Hematopoietic multipotent progenitor cell treated with erythropoietin and hydrocortisone succinate and interleukin-3 and kit ligand, for 8 days (in vitro differentiated cells): ENCODE measurements at places on chromosomes 1 and 21.

GRCh38 chr1:165290148-165290547, 66.4 kb downstream of the LMX1A start:
- DNase-seq: peak; percentile 8

DNA sequence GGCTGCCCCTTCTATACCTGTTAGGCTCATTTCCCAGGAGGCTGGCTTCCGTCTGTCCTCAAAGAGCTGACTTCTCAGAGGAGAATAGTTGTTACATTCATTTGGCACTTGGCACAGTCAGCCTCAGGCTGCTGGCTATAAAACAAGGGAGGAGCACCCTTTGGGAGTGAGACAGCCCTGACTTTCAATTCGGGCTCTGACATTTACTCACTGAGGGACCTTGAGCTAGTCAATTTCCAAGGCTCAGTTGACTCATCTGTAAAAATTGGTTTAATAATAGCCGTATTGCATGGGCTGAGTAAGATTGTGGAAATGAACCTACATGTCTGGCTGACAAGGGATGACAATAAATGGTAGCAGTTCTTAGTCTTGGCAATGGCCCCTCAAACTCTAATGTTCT, 13.7 kb downstream of the ALX3 start:
- DNase-seq: no peak

GRCh38 chr21:42829417-42829816, 49.9 kb downstream of the WDR4 start:
- DNase-seq: no peak

DNA sequence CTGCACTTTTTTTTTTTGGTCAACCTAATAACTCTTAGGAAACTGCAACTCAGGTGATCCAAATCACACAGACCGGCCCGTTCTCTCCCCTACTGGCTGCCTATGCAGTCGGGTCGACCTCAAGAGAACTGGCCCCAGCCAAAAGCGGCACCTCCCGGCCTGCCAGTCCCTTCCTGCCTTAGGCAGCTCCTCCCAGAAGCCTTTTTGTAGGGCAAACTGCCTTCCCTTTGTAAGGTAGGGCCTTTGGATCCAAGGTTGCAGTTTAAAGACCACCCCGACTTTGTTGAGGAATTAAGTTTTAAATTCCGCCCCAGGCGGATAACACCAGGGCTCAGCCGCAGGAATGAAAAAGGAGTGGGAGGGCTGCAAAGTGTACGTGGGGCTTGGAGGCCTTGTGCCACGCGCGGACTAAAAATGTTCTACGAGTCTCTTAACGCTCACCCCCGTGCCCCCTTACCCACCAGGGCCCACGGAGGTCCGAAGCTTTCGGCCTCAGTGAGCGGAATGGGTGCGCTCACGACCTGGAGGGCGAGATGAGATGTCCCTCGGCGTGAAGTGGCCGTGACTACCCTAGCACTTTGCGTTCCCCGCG, 642 bp upstream of the ST3GAL3 start:
- peak; percentile 68 for DNase-seq

- DNase-seq: no peak
Measured at GRCh38 chr1:215022204-215022603, 60.3 kb upstream of the KCNK2 start.

DNA sequence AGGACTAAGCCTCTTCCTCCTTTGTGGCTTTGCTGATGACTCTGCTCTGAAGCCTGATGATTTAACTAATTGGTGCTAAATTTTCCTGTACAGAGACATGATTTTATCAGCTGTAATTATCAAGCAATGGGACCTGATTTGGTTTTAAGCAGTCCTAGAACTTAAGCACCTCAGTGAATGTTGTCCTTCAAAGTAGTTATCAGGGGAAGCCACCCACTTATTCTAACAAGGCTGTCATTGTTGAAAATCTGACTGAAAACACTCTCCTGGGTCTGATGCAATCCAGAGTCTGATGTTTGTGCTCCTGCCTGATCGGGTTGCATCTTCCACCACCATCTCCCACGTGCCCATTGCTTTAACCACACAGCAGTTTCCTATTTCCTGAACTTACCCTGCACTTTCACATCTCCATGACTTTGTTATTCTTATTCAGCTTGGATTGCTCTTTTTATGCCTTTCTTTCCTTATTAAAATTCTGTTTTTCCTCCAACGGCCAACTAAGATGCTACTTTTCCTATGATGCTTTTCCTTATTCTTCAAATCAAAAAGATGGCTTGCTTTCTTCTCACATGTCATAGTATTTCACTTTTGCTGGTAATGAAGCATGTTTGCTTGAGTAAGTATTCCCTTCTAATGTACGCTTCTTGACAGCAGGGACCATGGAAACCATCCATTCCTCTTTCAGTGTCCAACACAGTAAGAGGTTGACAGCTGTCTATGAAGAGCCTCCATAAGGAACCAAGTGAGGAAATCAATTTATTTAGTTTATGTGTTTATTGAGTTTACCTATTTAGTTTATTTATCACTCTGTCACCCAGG, 55.0 kb downstream of the S1PR1 start:
- DNase-seq: peak; percentile 27

DNA sequence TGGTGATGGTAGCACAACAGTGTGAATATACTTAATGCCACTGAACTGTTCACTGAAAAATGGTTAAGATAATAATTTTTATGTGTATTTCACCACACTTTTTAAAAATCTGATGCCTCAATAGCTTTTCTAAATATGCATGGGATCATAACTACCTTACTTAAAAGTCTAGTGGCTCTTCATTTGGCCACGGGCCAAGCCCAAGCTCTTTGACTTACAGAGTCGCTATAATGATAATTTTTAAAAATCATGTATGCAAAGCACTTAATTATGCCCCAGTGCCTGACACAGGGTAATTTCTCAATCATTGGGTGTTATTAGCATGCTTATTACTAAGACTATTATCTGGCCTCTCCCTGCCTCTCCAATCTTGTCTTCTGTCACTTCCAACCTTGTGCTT, 7.6 kb upstream of the CNN3 start:
- DNase-seq: no peak

DNA sequence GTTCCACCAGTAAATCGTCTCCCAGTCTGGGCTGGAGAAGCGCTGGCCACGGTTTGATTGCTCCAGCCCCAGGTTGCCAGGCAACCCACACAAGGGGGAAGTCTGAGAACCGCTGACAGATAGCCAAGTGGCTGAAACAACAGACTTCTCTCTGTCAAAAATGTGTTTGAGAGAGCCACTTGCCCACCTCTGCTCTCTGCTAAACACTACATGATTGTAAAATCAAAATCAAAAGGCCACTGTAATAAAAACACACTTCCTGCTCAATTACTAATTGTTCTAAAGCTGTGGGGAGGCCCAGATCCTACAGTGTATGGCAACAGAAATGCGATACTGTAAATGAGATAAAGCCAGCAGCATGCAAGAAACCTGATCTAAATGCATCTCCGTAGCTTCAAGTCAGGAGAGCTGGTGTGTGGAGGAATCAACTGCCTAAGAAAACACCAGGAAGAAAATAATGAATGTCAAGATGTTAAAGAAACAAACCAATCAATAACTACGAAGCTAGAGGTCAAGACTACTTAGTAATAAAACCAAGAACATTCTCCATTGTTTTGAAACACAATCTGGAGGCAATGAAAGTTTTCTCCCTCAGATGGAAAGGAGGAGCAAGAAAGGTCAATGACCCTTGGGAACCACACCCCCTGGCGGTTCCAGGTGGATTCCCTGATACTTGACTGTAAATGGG, 121.2 kb downstream of the SLC45A1 start:
- DNase-seq: peak; percentile 70

DNA sequence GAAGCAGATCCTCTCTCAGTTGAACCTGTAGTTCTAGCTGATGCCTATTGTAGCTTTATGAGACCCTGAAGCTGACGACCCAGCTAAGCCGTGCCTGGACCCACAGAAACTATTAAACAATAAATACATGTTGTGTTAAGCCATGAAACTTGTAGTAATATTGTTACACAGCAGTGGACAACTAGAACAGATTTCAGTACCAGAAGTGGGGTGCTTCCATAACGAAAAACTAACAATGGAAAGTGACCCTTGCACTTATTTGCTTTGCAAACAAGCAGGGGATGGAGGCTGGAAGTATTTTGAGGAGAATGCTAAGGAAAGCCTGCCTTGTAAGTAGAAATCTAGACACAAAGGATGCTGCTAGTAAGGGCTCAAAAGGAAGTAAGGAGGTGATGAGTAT, 18.1 kb upstream of the HEATR1 start:
- DNase-seq: no peak

GRCh38 chr1:157695417-157695816, 5.2 kb downstream of the FCRL3 start:
- DNase-seq: no peak

DNA sequence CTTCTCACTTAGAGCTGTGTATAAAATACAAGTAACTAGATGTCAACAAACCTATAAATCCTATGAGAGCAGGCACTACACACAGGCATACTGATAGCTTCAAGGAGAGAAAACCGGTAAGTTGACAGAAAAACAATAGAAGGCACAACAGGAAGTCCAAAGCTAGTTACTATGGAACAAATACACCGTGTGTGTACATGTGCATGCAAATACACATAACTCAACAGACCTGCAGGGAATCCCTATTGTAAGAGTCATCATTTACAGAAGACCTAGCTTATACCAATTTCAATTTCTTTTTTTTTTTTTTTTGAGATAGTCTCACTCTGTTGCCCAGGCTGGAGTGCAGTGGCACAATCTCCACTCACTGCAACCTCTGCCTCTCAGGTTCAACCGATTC, 26.3 kb downstream of the JAK1 start:
- no peak for DNase-seq

GRCh38 chr1:209567698-209568175, 15.8 kb upstream of the CAMK1G start:
- DNase-seq: no peak

DNA sequence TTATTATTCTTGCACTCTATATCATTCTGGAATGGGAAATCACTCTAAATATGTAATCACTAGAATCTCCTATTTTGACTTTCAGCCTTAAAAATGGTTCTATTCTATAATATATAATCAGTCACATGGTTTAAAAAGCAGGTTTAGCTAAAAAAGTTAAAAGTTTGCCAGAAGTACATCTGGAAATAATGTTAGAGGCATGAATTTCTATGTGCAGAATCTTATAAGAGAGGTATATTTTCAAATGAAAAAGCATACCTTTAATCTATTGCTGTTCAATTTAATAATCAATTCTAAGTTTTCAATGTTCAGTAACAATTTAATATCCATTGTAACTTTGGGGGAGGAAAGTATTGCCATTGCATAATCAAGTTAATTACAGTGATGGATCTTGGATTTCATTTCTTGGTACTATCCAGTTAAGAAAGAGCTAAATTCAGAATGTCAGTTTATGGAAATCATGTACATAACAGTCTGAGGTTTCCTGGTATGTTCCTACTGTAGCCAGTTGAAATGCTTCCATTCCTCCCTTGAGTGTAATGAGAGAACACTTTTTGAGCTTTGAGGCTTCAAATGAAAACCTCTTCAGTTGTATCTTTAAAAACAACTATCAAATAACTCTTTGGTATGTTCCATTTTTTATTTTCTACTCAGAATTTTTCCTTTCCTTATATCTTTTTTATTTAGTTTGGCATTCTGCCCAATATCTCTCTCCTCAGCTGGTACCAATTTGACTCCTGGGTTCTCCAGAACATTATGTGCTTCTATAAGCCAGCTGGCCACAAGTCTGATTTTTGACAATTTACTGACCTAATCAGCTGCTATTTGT, 175.7 kb upstream of the COL11A1 start:
- no peak for DNase-seq

DNA sequence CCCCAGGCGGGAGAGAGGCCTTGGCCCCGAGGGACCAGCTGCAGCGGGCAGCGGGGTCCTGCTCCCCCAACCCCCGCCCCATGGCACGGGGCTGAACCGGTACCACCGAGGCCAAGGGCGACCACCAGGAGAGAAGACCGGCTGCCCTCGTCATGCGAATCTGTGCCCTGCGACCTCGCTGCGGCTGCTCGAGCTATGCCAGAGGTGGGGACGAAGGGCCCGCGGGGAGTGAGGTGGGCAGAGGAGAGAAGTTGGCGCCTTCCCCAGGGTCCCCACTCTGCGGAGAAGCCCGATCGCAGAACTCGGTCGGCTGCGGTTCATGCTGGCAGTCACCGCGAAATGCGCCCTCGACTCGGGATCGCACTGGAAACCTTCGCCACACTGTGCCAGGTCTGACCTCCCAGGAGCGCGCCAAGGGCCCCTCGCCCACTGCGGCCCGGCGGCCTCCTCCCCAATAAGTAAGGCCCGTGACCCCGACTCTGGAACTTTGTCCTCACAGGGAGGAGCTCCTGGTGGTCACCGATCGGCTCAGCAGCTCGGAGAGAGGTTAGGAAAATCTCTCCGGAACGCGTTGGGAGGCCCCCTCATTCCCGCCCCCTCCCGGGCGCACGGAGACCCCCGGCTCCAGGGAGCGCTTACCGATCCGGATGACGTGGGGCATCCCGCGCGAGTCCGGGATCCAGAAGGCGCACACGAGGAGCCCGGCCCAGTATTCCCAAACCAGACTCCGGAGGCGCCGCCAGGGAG, 787 bp downstream of the GRIK3 start:
- DNase-seq: no peak

- DNase-seq: no peak
Measured at GRCh38 chr1:203278082-203278884, 27.0 kb upstream of the BTG2 start.

DNA sequence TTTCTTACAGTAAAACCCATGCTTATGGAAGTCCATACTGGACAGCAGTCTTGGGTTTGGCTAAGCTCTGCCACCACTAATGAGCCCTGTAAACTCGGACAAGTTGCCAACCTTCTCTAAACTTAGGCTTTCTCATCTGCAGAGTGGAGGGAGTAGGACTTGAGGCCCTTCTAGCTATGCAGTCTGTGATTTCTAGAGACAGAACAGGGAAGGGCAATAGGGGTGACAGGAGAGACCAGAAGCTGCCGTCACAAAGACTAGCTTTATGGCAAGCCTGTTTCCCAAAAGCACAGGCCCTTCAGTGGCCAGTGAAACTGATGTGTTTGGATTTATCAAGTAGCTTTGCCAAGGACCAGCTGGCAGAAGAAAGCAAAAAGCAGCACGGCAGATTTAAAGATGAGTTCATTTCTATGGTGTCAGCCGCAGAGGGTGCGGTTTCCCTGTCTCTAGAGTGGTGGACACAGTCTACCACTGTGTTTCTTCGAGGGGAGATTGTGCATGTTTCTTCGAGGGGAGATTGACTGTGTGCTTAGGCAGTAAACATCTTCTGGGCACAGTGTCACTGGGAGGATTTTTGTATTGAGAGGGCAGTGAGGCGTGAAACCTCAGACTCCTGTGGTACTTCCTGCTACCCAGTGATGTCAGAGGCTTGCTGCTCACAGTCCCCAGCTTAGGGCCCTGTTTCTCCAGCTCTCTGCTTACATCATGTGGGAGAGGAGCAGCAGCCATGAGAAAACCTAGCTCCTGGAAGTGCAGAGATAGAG, 119.0 kb downstream of the ROR1 start:
- DNase-seq: no peak

DNA sequence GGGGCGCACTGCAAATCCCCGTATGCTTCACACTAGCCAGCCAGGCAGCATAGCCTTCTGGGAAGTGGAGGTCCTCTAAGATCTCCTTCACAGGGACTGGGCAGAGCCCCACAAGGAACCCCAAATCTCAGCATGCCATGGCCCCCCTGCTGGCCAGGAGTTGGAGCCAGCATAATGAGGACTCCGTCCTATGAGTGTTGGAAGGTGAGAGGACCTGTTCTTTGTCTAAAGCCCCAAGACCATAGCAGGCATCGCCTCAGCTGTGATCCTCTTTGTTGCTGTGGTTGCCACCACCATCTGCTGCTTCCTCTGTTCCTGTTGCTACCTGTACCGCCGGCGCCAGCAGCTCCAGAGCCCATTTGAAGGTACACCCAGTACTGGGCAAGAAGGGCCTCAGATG, 1.5 kb downstream of the SHISA4 start:
- no peak for DNase-seq
